ENCODE measurements at places on chromosomes 2 and 18.

GRCh38 chr2:219042750-219043149, 1.4 kb upstream of the CFAP65 start:
- DNase-seq: no peak

DNA sequence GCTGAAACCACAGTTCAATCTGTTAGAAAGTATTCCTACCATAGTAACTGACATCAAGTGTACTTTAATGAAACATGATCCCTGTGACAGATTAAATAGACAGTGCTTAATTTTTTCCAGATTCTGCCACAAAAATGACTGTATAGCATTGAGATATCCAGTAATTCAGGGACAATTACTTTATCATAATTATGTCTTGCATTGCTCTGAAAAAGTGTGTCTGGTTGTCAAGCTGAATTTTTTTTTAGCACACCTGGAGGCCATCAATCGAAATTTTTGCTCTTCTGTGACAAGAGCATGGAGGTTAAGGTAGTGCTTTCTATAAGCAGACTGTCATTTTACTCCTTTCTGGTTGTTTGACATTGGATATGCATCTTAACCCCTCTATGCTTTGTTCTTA, 1083.8 kb upstream of the NRXN1 start:
- DNase-seq: no peak

DNA sequence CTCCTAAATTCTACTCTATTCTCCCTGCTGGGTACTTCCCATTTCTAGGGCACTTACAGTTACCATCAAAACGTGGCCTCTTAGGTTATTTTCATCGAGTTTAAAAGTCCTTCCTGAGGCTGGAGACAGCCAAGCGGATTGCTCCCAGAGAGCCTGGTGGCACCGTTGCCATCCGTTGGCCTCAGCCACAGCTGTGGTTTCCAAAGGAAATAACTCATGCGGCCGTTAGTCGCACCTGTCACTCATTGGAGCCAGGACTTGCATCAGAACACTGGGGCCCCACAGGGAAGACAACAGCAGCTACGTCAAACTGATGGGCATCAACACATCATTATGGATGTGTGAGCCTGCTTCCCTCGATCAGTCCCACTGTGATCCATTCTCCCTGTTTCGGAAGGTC, 453.4 kb downstream of the BCL11A start:
- no peak for DNase-seq

- no peak for DNase-seq
These were observed 11.0 kb upstream of the RALB start for GRCh38 chr2:120241684-120242083.

DNA sequence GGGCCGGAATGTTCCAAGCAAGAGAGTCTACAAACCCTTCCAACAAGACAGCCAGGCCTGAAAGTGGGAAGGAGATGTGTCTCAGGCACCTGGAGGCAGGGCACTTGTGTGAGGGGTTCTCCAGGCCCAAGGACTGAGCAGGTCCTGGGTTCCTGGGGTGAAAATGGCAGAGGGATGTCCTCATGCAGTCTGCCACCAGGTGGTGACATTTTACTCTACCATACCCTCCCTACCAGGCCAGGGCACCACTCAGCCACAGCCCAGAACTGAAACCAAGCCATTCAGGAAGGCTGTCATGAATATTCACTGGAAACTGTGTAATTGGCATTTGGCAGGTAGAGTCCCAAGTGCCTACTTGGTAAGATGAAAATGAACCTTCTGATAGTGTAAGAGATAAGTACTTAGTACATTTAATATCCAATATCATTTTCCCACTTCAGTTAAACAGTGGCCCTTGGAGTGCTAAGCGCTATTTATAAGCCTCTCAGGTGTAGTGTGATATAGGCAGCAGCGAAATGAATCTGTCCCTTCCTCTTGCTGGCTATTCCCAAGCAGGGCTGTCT, 185.1 kb downstream of the MYO5B start:
- peak; percentile 45 for DNase-seq

- no peak for DNase-seq
These were observed 41.3 kb upstream of the CHMP1B start for GRCh38 chr18:11809895-11810294.

DNA sequence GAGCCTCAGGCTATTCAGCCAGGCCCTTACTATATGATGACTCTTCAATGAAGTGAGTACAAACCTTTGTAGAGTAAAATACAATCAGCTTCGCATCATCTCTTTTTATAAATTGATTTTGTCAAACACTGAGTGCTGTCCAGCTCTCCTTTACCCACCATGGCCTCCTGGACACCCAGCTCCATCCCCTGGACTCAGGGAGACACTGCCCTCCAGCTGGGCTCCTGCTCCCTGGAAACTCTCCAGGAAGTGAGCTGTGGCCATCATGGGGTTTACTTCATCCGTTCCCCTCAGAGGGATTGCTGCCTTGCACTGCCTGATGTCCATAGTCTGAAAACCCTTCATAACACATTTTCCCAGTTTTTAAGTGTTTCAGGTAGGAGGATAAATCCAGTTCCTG, 82.5 kb upstream of the XIRP2 start:
- no peak for DNase-seq

Data from stimulated activated naive CD8-positive, alpha-beta T cell treated with anti-CD3 and anti-CD28 coated beads, Interleukin-15, Interleukin-2, amounts not matched to agents 100 U/mL and 50 U/mL, for 24 hours (primary cell).